ENCODE measurements at places on chromosomes 1 and 21.

GRCh38 chr1:224641030-224641429, 24.9 kb downstream of the CNIH3 start:
- DNase-seq: no peak

- no peak for DNase-seq
Measured at GRCh38 chr21:43300496-43301408, 126.2 kb downstream of the SIK1 start.

GRCh38 chr1:236083650-236084385, 18.9 kb upstream of the NID1 start:
- DNase-seq: no peak

GRCh38 chr1:34618381-34618780, 136.5 kb upstream of the GJB5 start:
- DNase-seq: no peak

DNA sequence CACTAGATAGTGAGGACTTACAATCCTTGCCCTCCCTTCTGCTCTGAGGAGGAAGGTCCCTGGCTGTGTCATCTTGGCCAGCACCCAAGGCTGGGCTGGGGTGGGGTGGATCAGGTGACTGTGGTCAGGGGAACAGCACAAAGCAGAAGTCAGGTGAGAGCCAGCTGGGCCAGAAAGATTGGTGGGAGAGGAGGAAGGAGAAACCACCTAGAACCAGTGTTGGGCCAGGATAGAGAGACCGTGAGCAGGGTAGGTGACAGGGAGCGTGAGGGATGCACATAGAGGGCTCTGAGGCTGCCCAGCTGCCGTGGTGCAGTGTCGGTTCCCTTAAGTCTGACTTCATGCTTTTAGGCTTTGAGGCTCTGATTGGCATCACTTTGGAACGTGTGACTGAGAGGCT, 22.7 kb downstream of the NCF2 start:
- peak; percentile 37 for DNase-seq

GRCh38 chr1:176461576-176461975, 1.4 kb upstream of the PAPPA2 start:
- DNase-seq: no peak

- peak; percentile 26 for DNase-seq
Measured at GRCh38 chr1:245859493-245860114, 647.5 kb downstream of the SMYD3 start.

GRCh38 chr1:150009604-150010392, 728 bp downstream of the OTUD7B start:
- peak; percentile 78 for DNase-seq

DNA sequence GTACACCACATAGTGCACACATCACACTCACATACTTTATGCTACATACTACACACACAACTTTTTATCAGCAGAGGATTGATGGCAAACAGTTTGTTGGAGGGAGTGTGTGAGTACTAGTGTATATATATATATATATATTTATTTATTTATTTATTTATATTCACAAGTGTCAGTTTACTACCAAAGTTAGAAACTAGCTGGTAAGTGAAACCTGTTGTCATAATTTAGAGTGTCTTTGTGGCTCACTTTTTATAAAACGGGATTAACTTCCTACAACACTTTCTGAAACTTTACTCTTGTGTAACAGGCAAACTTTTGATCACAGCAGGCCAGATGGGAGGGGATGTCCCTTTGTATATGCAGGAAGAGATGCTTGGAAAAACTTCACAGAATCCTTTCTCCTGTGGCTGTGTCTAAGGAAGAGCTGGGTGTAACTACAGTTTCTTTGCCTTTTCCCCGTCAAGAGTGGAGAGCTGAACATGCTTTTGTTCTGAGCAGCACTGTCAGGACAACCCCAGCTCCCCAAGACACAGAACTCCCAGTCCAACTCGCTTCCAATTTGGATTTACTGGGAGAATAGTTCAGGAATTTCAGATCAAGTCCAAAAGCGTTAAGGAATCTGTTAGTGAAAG, 1.9 kb upstream of the SAMD13 start:
- no peak for DNase-seq

- DNase-seq: peak; percentile 51
Measured at GRCh38 chr1:158112994-158113758, 67.5 kb upstream of the CD1D start.

DNA sequence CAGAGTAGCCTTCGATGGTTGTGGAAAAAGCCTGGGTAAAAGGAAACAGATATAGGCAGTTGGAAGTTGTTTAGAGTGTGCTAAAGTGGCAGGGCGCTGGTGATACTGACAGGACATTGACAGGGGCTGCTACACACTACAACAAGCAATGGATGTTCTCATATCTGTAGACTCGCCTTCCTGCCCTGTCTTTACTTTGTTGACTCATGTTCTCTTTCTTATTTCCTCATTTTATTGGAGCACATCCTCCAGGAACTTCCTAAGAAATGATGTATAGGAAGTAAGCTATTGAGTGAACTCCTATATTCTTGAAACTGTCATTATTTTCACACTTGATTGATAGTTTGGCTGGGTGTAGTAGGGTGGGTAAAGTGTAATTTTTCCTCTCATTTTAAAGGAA, 51.0 kb downstream of the C4BPA start:
- DNase-seq: no peak

DNA sequence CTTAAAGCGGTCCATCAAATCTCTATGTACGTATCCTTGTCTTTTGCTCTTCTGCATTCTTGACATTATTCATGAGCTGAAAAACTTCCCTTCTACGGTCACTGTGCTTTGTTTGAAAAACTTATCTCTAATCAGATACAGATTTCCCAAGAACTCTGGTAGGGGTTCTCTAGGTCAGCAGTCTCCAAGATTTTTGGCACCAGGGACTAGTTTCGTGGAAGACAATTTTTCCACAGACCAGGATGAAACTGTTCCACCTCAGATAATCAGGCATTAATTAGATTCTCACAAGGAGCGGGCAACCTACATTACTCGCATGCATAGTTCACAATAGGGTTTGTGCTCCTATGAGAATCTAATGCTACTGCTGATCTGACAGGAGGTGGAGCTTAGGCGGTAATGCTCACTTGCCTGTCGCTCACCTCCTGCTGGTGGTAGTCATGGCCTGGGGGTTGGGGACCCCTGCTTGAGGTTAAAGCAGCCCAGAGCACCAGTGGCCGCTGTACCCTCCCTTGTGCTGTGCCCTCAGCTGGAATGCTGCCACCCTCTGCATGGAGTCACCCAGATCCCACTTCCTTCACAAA, 30.8 kb downstream of the AK2 start:
- DNase-seq: no peak

DNA sequence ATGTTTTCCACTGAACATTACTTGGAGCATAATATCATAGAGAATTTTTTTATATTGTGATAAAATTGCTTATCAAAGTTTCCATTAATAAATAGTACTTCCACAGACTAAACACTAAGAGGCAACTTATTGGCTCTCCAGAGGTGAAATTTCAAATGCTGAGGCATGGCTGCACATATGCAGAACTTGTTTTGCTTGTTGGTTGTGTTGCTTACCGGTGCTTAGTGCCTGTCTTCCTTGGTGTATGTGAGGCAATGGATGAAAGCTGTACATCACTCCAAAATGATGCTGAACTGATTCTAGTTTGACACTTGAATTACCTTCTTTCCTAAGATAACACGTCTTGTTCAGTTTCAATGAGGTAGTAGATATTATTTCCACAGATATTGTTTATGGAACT, 29.8 kb upstream of the GPR52 start:
- no peak for DNase-seq

- no peak for DNase-seq
Measured at GRCh38 chr1:31488528-31488927, 75.5 kb downstream of the SERINC2 start.

DNA sequence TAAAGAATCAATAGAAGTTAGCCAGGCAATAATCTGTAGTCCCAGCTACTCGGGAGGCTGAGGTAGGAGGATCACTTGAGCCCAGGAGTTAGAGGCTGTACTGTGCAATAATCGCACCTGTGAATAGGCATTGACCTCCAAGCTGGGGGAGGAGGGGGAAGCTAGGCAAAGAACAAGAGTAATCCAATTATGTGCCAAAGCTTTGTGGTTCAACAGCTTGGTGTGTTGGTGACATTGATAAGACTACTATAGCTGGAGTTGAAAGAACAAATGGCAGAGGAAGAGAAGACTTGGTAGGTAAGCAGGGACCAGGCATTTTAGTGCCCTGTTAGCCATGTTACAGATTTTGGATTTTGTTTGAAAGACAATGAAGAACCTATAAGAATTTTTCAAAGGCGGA, 2.1 kb upstream of the TMCO2 start:
- no peak for DNase-seq

GRCh38 chr1:61404597-61405376, 320.2 kb downstream of the TM2D1 start:
- DNase-seq: no peak

- DNase-seq: no peak
Measured at GRCh38 chr1:178916448-178917174, 45.7 kb upstream of the ANGPTL1 start.

DNA sequence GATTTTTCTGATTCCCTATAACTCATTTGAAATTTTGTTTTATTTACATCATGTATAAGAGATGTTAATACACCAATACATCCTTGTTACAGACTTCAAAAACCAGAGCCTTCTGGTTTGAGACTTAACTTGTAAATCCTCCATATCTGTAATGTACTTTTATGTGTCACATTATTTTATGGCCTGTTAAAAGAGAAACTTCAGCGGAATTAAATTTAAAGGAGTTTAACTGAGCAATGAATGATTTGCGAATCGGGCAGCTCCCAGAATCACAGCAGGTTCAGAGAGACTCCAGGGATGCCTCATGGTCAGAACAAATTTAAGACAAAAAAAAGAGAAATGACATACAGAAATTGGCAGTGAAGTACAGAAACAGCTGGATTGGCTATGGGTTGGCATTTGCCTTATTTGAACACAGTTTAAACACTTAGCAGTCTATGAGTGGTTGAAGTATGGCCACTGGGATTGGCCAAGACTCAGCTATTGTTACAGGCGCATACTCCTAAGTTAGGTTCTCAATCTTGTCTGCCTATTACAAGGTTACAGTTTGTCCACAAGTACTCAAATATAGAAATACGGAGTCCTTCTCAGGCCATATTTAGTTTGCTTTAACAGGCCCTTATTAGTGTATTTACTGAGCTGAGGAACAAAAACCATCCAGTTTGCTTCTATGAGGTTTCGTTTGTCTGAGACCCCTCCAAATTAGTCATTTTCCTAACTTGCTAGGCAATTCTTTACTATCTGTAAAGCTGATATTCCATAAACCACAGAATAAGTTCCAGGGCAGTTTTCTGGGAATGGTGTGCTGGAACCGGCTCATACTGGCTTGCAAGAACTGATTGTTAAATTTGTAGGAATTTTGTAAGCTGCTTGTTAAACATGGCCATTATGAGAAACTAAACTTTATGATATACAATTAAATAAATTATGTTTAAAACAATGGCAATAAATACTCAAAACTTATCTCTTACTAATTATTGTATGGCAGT, 56.2 kb upstream of the WDR26 start:
- no peak for DNase-seq

- no peak for DNase-seq
Measured at GRCh38 chr1:24850328-24850920, 79.7 kb downstream of the RUNX3 start.

- DNase-seq: no peak
Measured at GRCh38 chr1:174958396-174958795, 41.4 kb upstream of the CACYBP start.

DNA sequence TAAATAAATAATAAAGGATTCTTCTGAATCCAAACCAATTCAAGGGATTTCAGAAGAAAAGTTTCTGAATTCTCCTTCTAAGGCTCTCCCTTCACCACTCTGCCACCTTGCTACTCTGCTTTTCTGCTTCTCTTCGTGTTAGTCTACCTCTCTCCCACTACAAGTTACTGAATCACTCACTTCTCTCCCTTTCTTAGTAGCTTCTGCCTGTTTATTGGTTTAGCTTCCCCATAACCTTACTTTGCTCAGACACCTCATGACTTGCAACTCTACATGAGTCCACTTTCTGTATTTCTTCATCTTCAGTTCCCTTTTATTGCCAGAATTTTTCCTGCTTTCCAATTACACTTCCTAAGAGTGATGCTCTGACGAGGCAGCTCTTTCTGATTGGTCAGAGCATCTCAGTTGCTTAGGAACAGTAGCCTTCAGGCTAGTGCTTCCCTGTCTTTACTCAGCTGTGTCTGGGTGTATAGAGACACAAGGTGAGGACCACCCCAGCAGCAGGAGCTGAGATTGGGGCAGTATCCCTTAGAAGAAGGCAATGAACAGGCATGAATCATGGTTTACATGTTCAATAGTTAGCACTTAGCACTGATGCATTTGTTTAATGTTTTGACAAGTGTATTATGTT, 144.6 kb downstream of the SLC30A10 start:
- no peak for DNase-seq

DNA sequence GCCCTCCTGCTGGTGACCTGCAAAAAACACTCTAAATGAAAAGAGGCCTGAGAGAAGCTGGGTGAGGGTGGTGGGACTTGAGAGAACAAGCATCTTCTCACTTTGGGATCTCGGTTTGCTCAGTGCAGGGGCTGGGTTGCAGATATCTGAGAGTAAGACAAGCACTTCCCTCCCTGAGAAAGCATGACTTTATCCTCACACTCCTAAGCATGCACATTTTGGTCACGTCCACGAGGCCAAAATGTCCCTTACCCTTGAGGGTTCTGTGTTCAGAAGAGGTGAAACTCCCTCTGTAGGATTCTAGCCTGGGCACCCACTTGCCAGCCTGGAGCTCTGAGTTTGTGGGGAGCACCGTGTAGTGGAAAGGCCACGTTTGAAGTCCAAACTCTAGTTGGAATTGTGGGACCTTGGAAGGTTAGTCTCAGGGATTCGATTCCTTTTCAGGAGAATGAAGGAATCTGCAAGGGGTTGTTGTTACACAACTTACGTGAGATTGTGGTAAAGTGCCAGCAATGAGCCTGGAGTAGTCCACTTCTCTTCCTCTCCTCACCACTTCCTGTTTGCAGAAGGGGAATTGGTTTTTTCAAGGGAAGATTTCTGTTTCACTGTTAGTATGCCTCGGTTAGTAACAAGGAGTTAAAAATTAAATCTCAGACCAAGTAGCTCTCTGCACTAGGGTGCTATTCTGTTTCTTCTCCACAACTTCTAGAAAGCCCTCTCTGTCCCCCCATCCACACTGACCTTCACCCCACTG, 3.0 kb downstream of the FCAMR start:
- DNase-seq: no peak

- DNase-seq: no peak
Measured at GRCh38 chr21:29674343-29674742, 265.5 kb downstream of the GRIK1 start.

- DNase-seq: no peak
Measured at GRCh38 chr1:47576758-47577115, 138.9 kb downstream of the FOXD2 start.
